ENCODE measurements at places on chromosomes 6 and 20.
A peak's percentile ranks its signal among the peaks of the same experiment; 100 is the strongest.

DNA sequence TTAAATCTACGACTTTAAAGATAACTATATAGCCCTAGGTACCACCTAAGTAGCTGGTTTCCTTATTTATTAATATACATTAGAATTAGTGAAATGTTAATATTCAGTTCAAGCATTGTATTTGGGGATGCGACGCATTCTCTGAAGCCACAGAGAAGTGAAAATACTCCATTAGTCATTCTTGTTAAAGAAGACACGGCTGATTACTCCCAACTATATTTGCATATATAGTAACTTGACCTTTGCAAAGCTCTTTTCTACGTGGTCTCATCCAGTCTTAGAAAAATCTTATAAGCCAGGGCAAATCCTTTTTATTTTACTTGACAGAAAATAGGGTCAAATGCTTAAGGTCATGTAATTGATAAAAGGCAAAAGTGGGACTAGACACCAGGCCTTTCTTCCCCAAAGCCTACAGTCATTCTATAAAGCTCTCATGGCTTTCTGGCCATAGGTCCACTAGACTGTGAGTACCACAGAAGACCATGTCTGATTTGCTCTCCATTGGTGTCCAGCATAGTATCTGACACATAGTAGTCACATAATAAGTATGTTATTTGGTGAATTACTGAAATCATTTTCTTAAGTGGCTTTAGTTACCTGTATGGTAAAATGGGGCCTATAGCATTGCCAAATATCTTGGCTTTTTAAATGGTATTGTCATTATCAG lies 11.3 kb downstream of the ZHX3 start:
- no peak for DNase-seq

GRCh38 chr20:58583586-58583985 lies 67.5 kb upstream of the STX16 start:
- DNase-seq: no peak

- DNase-seq: no peak
Observed at GRCh38 chr20:18506744-18507143, 996 bp upstream of the SEC23B start.

GRCh38 chr6:138988469-138988834 lies 399 bp upstream of the REPS1 start:
- no peak for DNase-seq

DNA sequence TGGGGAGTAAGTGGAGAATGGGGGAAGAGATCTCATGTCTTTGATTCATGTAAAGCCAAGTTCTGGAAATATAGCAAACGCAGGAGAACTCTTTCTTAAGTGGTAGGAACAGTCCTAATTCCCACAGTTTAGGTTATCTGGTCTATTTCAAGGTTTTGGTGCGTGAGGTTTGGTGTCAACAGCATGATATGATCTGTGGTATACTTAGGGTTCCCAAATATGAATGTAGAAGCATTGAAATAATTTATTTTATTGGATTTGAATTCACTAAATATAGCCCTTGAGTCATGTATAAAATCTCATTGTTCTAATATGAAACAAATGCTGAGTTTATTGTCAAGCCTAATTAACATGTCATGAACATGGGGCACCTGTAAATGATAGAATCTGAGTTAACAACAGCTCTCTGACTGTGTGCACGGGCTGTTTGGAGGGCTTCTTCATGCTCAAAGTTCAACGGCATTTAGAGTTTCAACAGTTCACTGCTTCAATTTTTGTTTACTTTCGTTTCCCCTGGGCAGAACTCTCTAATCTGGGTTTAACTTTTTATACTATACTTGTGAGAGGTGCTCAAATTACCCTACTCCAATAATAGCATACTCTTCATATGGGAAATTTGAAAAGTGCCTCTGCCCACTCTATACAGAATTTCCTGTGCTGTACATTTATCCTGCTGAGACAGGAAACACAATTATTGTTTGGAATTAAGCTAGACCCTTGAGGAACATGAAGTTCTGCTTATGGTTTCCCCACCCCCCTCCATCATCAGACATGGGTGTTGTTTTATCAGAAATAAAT lies 236.3 kb upstream of the ZNF217 start:
- no peak for DNase-seq

DNA sequence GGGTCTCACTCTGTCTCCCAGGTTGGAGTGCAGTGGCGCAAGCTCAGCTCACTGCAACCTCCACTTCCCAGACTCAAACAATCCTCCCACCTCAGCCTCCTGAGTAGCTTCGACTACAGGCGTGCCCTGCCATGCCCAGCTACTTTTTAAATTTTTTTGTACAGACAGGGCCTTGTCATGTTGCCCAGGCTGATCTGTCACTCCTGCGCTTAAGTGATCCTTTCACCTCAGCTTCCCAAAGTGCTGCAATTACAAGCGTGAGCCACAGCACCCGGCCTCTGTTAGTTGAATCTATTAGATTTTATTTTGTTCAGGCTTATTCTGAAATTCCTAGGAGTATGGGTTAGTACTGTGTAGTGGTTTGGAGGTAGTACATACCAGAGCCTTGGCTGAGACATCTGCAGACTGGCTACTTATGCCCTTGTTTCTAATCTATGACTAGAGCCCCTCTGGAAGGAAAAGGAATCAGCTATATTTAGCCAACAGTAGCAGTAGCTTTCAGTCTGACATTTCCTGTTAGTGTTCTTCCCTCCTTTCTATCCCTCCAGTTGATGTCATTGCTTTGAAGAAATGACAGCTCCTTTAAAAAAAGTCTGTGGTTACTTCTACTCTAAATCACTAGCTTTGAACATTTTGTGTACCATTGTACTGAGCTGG lies 74.4 kb downstream of the ITCH start:
- DNase-seq: no peak

GRCh38 chr6:166058064-166058739 lies 109.4 kb downstream of the TBXT start:
- no peak for DNase-seq

GRCh38 chr6:124445581-124445980 lies 516.7 kb upstream of the RNF217 start:
- DNase-seq: no peak

DNA sequence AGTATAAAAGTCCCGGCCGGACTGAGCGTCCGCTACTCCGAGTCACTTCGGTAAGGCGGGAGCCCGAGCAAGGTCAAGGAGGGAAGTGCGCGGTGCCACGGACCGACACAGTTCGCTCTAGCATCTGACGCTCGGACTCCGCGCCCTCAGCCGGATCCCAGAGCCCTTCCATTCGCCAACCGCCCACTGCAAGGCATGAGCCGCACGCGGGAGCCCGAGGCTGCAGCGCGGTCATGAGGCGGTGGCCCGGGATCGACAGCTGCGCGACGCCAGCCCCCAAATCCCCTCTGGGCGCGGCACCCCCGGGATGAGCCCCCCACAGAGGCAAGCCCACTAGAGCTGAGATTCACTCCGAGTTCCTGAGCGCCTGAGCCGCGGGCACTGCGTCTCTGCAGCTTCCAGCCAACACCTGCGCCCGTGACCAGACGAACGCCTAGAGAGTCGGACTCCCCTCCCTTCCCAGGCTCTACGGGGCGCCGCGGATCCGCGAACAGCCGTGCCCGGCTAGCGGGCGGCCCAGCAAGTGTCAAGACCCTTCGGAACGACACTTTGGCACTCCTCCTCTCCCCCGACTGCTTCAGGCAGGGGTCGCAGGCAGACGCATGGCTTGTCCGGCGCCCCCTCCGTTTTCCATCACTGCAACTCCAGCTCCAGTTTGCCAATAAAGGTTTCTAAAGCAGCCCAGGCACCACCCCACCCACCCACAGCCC lies 725 bp upstream of the ISM1 start:
- no peak for DNase-seq

- DNase-seq: no peak
Observed at GRCh38 chr6:63940056-63940455, 304.5 kb downstream of the PHF3 start.

GRCh38 chr6:109808837-109809236 lies 117.7 kb downstream of the FIG4 start:
- DNase-seq: no peak

GRCh38 chr6:166957087-166957804 lies 896 bp upstream of the RNASET2 start:
- DNase-seq: peak; percentile 22

DNA sequence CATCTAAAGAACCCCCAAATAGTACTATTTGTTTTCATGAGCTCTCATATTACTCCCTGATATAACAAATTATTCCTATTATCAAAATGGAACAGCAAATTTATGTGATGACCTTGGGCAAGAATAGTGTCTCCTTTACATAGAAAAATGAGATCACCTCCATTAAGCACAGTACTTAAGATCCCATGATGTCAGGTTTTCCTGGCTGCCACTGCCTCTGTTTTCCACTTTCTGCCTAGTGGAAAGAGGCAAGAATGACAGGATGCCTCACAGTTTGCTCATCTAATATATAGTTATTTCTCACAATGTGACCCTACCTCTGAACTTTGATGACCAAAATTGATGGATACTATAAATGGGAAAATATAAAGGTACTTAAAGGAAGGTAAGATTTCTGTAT lies 260.1 kb upstream of the SGK1 start:
- DNase-seq: no peak

GRCh38 chr6:61682562-61682961 lies 603.5 kb downstream of the KHDRBS2 start:
- no peak for DNase-seq

- DNase-seq: no peak
Observed at GRCh38 chr20:12740647-12741046, 268.1 kb upstream of the SPTLC3 start.

GRCh38 chr20:36975099-36975818 lies 23.8 kb upstream of the SAMHD1 start:
- no peak for DNase-seq

- no peak for DNase-seq
Observed at GRCh38 chr6:158519761-158520160, 40.1 kb upstream of the TMEM181 start.

DNA sequence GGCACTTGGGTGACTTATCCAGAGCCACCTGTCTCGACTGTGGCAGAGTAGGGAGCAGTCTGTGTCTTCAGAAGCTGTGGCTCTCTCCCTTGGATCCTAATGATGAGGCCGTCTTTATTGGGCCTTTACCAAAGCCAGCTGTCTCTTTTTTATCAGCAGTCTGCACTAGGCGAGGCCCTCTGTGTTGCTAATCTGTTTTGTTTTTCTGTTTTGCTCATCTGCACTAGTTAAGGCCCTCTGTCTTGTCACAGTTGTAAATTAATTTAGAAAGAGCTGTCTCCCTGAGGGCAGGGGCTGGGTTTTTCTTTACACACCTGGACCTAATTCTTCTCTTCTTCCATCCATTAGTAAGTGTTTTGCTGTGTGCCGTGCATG lies 45.0 kb downstream of the CDS2 start:
- DNase-seq: no peak

DNA sequence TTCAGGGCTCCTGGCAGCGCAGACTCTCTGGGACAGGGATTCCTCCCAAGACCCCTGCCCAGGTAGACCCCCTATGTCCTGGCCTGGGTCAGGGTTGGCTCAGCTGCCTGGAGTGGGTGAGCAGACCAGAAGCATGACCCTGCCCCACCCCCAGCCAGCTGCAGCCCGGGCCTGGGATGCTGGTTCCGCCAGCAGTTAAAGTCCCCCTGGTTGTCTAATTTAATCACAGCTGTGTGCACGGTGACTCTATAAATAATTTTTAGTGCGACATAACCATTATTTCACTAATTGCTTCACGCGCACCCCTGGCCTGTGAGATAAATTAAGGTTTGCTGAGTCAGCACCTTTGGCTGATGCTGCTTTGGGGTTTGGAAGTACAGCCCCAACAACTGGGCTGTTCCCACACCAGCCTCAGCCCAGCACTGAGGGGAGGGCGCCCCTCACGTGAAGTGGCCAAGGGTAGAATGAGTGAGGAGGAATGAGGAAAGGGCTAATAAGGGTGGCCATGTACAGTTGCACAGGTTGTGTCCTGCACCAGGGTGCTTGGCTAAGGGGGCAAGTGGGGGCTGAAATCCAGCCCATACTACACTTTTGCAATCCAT lies 26.1 kb upstream of the CDH22 start:
- DNase-seq: no peak

GRCh38 chr6:98929498-98930060 lies 18.2 kb downstream of the FBXL4 start:
- DNase-seq: no peak

DNA sequence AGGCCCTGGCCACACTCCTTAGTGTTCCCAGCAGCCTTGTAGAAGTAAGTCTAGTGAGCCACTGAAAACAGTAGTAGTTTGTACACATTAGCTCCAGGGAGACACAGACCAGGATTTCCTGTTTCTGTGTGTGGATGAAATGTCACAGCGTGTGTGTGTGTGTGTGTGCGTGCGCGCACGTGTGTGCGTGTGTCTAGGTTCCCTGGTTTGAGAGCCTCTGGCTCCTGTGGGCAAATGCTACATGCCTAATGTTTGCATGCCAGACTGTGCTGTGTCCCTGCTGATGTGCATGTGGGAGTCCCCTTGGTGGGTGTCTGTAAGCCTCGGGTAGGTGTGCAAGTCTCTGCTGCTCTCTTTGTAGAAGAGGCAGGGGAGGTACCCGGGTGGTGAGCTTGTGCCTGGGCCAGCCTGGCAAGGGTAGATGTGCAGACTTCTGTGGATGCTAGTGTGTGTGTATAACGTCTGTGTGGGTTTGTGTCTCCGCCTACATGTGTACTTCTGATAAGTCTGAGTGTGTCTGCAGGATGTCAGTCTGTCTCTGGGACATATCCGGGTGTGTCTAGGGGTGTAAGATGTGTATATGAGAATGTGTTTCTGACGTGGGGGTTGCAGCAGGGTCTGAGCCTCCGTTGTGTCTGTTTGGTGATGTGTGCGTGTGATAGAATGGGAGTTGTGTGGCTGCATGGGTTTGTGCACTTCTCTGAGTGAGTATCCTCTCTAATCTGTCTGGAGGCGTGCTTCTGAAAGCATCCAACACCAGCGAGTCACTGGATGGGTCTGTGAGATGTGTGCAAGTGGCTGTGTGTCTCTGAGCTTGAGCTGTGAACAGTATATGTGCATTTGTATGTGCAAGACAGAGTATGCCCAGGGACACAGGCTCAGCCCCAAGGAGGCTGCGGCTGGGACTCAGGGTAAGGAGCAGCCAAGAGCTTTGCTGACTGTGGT lies 19.0 kb upstream of the TLDC2 start:
- DNase-seq: no peak

- no peak for DNase-seq
Observed at GRCh38 chr6:104286641-104287040, 573.1 kb downstream of the HACE1 start.

- DNase-seq: no peak
Observed at GRCh38 chr6:121856296-121856695, 420.9 kb downstream of the GJA1 start.

GRCh38 chr20:34037121-34037520 lies 43.4 kb downstream of the RALY start:
- DNase-seq: peak; percentile 30

GRCh38 chr20:46670585-46671584 lies 18.4 kb downstream of the TP53RK start:
- no peak for DNase-seq

- DNase-seq: no peak
Observed at GRCh38 chr20:63957004-63957689, 931 bp upstream of the UCKL1 start.
